Stimulated activated CD4-positive, alpha-beta T cell treated with anti-CD3 and anti-CD28 coated beads, Interleukin-12 subunit alpha, Interleukin-12 subunit beta, amount 100 ng/mL, for 48 hours (primary cell): ENCODE measurements at places on chromosomes 11 and 22.
A peak's percentile ranks its signal among the peaks of the same experiment; 100 is the strongest.

GRCh38 chr11:33912405-33913361 lies 20.8 kb upstream of the LMO2 start:
- DNase-seq = no peak

- no peak for DNase-seq
These were observed 3.0 kb downstream of the FRMD8 start for GRCh38 chr11:65389294-65389980.

DNA sequence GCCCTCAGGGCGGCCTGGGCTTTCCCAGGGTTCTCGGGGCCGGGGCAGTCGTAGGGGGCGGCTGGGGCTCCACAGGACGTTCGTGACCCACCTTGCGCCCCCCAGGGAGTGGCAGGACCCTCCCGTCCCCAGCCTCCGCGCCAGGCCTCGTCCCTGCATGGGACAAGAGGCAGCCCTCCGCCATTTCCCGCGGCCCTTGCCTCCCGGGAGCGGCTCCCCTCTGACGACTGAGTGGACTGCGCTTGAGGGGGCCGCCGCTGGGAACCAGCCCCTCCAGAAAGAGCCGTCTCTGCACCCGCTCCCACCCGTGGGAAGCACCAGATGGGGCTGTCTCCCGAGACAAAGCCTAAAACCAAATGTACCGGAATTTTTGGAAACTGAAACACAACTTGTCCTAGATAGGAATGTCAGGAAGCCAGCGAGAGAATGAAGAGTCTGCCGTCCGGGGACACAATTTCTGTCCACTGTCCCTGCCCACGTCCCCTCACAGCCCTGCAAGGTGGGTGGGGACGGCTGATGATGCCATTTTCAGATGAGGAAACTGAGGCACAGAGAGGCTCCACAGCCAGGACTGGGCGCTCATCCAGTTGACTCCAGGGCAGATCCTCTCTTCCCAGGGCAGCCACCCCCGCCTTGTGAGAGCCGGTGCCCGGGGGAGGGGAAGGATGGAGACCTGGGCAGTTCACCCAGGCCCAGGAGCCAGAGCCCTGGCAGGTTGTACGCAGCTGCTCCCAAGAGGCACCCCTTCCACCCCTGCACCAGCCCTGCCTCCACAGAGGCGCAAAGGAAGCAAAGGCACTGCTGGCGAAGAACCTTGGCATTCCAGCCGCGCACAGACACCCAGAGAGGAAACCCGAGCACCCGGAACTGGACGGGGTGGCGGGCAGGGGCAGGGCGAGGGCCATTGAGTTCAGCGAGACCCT lies 18.1 kb upstream of the PICK1 start:
- no peak for DNase-seq

DNA sequence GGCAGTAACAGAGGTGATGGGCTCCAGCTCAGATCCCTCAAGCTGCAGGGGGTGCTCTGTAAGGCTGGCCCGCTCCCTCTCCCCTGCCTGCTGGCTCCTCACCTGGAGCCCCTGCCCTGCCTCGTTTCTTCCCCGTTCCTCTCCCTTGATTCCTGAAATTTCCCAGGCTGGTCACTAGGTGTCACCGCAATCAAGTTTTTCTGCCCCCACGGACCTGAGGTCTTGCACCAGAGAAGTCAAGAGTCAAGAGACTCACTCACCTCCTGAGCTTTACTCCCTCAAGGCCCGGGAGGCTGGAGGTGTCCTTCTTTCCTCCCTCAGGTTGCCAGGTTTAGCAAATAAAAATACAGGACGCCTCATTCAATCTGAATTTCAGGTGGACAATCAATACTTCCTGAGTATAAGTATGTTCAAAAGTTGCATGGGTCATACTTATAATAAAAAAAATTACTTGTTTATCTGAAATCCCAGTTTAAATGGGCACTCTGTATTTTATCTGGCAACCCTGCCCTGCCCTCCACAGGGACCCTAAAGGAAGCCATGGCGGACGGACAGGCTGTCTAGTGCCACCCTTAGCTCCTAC lies 69.2 kb downstream of the SCUBE1 start:
- peak; percentile 40 for DNase-seq

GRCh38 chr22:36411589-36412258 lies 24.0 kb upstream of the MYH9 start:
- no peak for DNase-seq
